Tibial nerve (tissue), 4 donors: ENCODE measurements at places on chromosomes 12 and 14. TPM values are rescaled to one million over a fixed set of nuclear protein-coding genes. Genes with fewer than 3 reads are reported as not detected.

The CABP1 gene
- total RNA-seq: not detected

The CSAD gene
- total RNA-seq: 84.3 TPM

The SLC35F4 gene
- not detected for total RNA-seq

The ESPL1 gene
- total RNA-seq: 8.7 TPM

The CAPZA3 gene
- total RNA-seq: not detected

The ENDOU gene
- total RNA-seq: 1.2 TPM

The TGM1 gene
- 17.8 TPM for total RNA-seq

The CLEC1A gene
- total RNA-seq: 8.8 TPM

The MIP gene
- not detected for total RNA-seq

The RBM19 gene
- total RNA-seq: 38.0 TPM

The HOXC10 gene
- total RNA-seq: 6.1 TPM

The WIF1 gene
- not detected for total RNA-seq

The TMEM63C gene
- not detected for total RNA-seq

The KRT78 gene
- not detected for total RNA-seq
